ENCODE measurements at places on chromosomes 4 and X.
A peak's percentile ranks its signal among the peaks of the same experiment; 100 is the strongest.

DNA sequence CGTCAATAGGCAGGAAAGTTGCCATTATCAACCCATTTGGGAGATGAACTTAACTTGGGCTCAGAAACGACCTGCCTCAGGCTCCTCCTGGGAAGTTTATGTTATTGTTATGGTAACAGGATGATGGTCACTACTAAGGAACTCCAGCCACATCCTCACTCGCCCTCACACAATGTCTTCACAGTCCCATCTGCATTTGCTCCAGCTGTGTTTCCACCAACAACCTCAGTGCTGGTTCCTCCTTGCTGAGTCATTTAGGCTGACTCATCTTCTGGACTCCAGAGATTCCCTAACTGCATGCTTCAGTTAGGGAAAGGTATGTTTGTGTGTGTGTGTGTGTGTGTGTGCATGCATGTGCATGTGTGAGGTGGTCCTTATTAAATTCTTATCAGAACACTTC lies 293.4 kb upstream of the BOD1L1 start:
- DNase-seq = no peak

- no peak for DNase-seq
Observed at GRCh38 chr4:140229881-140230280, 75.9 kb upstream of the MAML3 start.

DNA sequence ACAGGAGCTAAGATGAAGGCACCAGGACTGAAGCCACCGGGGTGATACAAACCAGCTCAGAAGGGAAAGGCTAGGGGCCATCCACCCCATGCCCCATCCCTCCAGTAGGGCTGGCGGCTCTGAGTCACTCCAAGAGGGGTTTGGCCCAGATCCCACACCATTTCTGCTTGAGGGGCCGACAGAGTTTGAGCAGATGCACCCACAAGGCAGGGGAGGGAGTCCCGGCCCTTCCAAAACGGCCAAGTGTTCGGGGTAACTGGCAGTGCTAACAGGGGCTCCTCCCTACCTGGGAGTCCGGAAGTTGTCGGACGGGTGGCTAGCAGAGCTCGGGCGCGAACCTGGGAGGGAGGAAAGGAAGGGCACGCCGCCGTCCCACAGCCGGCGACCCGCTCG lies 412 bp downstream of the SLC10A3 start:
- no peak for DNase-seq

GRCh38 chrX:129717892-129718291 lies 20.9 kb upstream of the XPNPEP2 start:
- DNase-seq = no peak

- DNase-seq = no peak
Observed at GRCh38 chrX:118594697-118595420, 99.2 kb downstream of the DOCK11 start.

DNA sequence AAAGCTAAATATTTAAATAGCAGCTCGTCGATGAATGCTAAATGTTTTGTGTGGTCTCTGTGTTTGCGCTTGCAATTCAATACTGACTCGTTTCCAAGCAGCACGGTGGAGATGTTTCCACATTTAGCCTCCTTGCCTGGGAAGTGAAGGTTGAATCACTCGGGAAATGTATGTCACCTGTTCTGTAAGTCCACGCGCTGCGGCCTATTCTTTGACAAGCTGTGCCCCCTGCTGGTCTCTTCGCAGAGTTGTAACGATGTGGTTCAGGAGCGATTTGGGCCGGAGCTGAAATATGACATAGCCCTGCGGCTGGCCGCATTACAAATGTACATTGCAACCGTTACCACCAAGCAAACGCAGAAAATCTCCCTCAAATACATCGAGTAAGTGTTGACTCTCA lies 89.6 kb upstream of the PRPS2 start:
- peak; percentile 32 for DNase-seq

- DNase-seq = no peak
Observed at GRCh38 chrX:94743478-94743877, 1069.5 kb downstream of the FAM133A start.

- no peak for DNase-seq
Observed at GRCh38 chr4:12110627-12111026, 681.9 kb upstream of the HS3ST1 start.

DNA sequence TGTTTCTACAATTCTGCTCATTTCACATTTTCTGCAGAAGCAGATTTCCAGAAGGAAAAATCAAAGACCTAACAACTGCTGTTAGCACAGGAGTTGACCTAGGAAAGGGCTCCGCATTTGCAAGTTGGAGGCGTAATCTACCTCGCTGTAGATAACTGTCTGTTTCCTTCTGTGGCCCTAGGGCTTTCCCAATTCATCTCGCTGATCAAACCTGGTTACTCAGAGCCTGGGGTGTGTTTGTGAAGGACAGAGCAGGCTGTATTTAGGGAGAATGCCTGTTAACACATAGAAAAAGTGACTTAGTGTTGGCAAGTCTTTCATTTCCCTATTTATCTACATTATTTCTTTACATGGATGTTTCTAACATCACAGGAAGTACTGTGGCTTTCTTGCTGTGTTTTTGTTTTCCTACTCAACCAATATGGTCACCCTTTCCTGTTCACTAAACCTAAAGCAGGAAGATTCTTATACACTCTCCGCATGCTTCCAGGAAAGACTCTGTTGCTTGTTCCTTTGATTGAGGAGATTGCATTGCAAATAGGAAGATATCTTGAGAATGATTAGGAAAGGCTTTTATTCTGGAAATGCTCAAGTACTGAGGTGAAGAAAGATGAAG lies 40.5 kb downstream of the AGA start:
- no peak for DNase-seq

All from stimulated activated naive B cell treated with anti-CD40 and anti-IgM and Interleukin-4, amounts not matched to agents 10 μg/mL and 1 μg/mL and 100 μg/mL, for 72 hours (primary cell).